ENCODE measurements at places on chromosomes 5 and 9.

- no peak for DNase-seq
These were observed 613.7 kb upstream of the CDH18 start for GRCh38 chr5:20601678-20602100.

DNA sequence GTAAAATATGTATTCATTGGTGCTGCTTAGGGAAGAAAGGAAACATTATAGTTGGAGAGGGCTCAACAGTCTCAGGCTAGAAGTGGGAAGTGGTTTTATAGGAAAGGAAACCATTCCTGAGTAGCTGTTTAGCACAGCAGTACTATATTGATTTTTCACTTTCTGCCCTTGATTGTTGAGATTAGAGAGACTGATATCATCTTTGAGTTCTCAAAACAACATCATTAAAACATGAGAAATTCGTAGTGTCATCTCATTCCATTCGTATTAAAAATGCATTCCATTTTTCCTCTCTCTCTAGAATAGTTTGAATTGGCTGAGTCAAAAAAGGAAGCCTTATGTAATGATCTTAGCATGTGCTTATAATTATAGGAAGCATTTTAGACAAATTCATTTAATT lies 14.1 kb downstream of the POLR3G start:
- no peak for DNase-seq

DNA sequence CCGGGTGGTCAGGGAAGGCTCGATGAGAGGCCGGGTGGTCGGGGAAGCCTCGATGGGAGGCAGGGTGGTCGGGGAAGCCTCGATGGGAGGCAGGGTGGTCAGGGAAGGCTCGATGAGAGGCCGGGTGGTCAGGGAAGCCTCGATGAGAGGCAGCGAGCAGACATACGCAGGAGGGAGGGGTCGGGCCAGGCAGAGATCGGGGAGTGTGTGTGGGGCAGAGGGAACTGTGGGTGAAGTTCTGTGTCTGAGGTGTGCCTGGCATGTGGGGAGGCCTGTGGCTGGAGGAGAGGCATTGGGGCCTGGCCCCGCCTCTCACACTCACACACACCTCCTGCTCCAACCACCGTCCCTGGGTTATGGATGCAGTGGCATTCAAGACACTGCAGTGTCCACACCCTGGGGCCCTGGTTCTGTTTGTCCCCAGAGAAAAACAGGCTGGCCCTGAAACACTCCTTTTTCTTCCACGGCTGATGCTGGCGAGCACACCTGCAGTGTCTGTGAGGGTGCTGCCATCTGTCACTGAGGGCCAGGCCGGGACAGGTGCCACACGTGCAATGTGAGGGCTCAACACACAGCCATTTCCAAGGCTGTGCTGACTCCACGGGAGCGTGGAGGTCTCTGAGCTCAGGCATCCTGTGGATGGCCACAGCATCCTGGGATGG lies 6.5 kb upstream of the PLEKHG4B start:
- DNase-seq = no peak

GRCh38 chr9:95065224-95065623 lies 252.3 kb downstream of the FANCC start:
- no peak for DNase-seq

DNA sequence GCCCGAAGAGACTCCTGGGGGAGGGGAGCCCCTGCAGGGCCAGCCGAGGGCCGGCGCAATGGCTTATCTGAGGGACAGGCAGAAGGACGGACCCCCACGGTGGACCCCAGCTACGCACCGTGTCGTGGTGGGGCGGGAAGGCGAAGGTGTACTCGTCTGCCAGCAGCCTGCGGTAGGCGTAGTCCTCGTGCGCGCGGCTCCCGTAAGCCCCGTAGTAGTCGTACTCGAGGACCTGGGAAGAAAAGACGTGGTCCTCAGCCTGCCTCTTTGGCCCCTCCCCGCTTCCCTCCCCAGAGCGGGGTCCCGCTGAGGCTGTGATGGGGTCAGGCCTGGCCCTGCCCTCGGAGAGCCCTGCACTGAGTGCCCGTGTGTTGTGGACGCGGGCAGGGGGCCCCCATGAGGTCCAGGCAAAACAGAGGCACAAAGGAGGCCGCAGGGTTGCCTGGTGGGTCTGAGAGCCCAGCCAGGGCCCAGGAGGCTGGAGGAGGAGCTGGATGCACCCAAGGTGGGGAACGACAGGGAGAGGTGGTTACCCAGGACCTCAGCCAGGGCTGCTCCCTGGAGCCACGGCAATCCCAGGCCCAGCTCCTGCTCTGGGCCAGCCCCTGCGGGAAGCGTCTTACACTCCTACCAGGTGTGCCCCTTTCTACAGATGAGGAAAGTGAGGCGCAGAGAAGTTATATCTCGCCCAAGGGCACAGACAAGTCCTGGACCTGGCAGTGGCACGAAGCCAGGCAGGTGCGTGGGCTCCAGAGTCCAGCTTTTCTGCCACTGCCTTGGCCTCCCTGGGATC lies 35.2 kb downstream of the SARDH start:
- DNase-seq = no peak

DNA sequence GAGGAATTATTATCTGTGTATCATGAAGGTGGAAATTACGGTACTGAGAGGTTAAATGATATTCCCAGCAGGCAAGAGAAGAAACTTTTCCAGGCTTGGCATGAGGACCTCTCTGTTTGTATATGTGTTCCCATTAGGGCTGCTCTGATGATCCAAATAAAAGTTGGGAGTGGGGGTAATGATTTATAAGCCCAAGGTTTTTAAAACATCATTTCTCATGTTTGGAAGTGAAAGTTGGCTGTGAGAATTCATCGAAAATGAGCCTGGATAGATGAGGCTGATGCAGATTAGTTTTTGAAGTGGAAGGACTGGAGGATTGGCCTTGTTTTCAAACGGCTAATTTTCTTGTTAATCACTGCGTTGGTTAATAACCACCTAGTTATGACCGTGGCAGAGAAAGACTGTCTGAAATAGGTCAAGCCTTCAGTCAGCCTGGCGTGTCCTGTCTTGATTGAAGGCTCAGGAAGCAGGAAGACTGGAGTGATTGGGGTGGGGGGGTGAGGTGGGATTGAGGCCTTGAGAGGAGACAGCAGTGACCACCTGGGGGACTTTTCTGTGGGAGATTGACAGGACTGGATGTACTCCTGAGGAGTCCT lies 391.0 kb upstream of the WWC1 start:
- DNase-seq = no peak

DNA sequence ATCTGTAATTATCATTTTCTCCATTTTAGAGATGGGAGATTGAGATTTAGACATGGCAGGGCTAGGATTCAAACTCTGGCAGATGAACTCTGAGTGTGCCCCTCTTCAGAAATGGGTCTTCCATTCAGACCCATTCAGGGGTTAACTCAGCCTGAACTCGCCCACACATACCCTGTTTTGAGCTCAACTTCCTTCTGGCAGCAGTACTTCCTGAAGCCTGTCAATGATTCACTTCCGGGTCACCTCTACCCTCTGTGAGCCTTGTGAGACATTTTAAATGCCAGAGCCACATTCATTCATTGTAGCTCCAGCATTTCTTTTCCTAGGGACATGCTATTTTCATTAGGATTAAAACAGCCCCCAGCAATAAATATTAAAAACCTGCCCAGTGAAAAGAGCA lies 209.3 kb upstream of the SLC24A2 start:
- no peak for DNase-seq

DNA sequence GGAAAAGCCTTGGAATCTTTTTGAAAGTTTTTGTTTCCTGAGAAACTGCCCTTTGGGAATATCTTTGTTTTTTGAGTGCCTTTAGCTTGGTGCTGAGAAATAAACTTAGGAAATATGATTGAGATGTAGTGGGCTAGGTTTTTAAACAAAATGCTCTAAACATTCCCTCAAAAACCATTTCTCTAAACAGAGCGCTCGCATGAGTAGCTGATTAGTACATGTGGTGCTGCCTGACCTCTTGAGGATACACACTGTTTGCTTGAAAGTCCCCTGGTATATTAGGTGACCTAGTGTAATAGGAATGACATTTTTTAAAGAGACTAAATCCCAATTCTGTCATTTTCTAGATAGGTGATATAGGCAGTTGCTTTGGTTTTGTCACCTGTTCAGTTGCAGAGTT lies 132.3 kb downstream of the ADAMTSL1 start:
- DNase-seq = no peak

DNA sequence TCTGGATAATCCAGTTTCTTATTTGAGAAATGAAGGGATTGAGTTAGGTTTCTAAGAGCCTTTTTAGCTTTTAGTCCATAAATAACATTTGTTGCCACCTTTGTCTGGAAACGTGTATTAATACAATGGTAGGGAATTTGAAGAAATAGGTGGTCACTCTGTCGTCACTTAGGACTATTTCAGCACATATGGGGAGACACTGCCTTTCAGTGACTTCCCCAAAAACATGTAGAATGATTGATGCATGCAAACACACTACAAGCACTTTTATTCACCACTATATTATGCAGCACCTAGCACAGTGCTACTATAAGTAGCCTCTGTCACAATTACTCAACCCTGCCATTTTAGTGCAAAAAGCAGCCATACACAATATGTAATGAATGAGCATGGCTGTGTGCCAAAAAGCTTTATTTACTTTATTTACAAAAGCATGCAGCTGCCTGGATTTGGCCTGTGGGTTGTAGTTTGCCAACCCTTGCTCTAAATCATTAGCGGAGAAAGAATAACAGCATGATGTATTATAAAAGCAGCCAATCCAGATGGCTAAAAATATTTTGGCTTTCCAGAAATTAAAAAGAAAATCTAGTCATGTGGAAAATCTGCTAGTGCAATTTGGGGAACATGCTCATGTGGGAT lies 154.2 kb upstream of the HMHB1 start:
- DNase-seq = peak; percentile 87

GRCh38 chr5:6730807-6731206 lies 17.6 kb downstream of the TENT4A start:
- no peak for DNase-seq

DNA sequence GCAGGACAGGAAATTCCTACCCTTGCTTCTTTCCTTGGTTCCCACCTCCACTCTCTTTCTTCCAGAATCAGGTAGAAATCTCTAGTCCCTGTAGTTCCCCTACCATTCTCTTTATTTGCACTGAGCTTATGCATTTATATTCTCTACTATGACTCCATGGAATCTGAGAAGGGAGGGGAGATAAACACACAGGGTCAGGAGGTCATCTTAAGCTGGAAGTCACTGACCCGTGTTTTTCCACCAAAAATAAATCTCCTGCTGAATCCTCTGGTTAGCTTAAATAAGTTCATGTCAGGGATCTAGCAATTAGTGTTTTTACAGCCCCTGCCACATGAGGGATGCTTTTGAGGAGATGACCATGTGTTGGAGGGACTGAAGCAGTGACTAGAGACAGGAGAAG lies 3.7 kb downstream of the ACTL7B start:
- no peak for DNase-seq

GRCh38 chr9:35808433-35808832 lies 3.6 kb downstream of the SPAG8 start:
- no peak for DNase-seq

DNA sequence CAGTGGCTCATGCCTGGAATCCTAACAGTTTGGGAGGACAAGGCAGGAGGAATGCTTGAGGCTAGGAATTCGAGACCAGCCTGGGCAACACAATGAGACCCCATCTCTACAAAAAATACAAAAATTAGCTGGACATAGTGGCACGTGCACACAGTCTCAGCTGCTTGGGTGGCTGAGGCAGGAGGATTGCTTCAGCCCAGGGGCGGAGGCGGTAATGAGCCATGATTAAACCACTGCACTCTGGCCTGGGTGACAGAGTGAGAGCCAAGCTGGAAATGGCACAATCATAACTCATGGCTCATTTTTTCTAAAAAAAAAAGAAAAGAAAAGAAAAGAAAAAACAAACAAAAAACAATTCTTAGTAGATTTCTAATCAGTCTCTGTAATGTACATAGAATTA lies 446.2 kb downstream of the ELAVL2 start:
- no peak for DNase-seq

DNA sequence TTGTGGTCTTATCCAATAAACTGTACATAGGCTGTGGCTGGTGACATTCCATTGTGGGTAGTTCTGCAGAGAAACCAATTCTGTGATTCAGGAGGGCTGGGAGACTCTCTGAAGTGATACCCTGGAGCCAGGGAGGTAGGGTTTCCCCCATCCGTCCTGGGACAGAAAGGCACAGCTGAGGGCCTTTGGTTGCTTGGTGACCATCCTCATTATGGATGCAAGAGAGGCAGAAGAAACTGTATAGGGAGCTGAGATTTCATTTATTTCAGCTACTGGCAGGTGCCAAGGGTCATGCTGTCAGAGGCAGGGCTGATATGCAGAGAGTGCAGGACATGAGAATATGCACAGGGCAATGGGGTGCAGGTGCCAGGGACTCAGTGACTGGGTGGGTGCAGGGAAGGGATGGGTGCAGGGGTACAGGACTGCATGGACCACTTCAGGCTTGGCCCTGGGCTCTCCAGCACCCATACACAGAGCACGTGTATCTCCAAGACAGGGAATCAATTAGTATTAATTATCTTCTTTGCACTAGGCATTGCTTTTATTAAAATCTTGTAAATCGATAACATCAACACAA lies 236.5 kb downstream of the ICE1 start:
- no peak for DNase-seq

GRCh38 chr5:122179701-122180100 lies 50.4 kb downstream of the ZNF474 start:
- DNase-seq = no peak

DNA sequence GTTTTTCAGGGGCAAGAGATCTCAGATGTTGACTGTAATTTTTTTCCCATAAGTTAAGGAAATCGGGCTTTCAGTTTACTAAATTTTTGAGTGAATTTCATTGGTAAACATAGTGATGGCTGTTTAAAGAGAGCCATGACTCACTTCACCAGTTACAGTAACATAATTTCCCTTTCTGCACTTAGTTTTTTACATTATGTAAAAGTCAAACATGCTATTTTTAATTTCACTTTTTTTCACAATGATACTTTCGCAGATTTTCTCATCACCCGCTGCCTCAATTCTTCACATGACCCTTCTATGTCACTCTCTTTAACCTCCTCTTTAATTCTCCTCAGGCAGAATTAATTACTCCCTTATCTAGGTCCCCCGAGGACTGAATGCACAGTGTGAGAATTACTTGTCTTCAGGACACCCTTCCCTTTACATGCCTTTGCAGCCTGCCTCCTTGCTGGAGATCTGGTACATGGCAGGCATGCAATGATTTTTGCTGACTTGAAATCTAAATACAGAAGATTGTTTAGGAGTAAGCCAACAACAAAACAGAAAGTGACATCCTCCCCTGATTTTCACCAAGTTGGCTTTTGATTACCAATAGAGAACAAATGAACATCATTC lies 217.5 kb upstream of the S1PR3 start:
- DNase-seq = no peak

DNA sequence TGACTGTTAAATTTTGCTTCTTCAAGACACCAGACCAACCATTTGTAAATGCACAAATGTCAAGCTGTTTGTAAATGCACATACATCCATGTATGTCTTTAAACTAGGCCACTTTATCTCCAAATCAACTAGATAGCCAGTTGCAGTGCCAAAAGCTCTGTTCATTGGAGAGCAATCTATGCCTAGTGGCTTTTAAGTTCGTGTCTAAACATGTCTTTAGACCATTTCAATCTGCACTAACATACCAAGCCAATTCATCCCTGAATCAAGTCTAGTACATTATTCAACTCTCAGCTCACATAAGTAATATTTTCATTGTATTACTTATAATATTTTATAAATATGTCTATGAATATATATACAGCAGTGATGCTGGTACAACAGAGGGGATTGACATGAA lies 985.9 kb downstream of the CDH18 start:
- DNase-seq = no peak

- DNase-seq = no peak
These were observed 547.3 kb downstream of the CDK5RAP2 start for GRCh38 chr9:120032639-120033038.

- no peak for DNase-seq
These were observed 3.1 kb downstream of the MAN2A1 start for GRCh38 chr5:109692852-109693251.
